Mesothelial cell of epicardium (in vitro differentiated cells): ENCODE measurements at places on chromosomes 4 and X. TPM values are rescaled to one million over a fixed set of nuclear protein-coding genes. Genes with fewer than 3 reads are reported as not detected.

DNA sequence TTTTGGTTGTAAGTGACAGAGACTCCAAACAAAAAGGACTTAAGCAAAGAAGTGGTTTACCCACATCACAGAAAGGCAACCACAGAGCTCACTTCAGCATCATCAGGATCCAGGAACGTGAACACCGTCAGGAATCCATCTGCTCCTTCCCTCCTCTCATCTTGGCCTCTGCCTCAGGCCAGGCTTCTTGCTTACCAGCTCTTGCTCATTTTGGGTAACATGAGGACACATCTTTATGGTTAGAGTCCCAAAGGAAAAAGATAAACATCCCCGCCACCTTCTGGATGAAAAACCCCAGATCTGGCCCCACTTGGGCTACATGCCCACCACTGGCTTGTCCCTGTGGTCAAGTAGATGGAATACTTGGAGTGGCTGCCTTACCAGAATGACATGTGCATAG lies 176.8 kb upstream of the RPL34 start:
- DNase-seq, result no peak

DNA sequence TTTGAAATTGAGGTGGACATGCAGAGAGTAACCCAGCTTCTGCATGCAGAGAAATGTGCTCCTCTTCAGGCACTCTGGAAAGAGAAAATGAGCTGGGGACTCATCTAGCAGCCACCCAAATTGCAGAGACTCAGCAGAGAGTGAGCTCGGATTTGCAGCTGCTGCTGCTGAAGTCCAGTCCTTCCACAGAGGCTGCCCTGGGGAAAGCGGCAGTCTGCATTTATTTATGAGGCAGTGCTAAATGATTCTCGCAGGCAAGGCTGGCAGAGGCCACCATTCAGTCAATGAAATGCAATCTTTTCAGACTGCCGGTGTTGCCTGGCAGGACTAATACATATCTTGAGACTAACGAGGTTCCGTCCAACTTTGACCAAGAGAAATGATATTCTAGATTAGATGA lies 404.8 kb downstream of the NLGN4X start:
- no peak for DNase-seq

DNA sequence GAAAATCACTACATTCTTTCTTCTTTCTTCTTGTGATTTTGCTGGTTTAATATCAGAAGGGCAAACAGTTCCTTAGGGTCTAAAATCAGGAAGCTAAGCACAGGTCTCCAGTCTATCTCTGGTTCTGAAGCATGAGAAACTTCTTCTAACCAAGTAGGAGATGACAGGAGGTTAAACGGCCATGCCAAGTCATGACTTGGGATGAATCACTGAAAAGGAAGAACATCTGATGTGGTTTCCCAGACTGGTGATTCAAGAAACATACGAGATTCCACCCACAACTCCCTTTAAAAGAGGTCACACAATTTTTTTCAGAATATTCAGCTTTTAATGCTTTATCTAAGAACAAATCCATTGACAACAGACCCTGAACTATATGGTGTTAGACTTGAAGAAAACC lies 684.0 kb upstream of the PRKX start:
- DNase-seq, result no peak

GRCh38 chr4:112213091-112213490 lies 18.5 kb upstream of the AP1AR start:
- DNase-seq, result no peak

- DNase-seq, result no peak
Observed at GRCh38 chr4:11183356-11183740, 245.3 kb downstream of the HS3ST1 start.

DNA sequence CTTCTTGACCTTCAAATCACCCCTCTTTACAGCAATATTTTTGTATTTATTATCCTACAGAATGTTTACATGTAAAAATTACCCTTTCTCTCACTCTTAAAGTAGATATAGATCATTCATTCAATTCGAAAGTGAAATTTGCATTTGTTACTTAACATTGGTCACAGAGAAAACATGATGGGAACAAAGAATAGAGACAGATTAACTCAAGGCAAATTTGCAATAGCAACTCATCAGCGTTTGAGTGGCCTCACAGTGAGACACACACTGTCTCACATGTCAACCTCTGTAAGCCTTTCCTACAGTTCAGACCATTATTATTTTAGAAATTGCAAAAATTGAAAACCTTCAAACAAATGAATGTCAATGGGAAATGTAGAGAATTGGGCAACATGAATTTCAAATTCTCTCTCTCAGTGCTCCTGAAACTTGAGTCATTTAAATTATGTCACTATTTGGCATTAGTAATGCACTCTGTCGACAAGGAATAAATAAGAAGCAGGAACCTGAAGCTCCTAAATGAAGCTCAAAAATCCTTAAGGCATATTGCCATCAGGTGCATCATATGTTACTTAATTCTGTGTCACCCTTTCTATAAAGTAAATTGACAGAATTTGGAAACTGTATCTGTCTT lies 148.3 kb upstream of the ANXA10 start:
- no peak for DNase-seq

- no peak for DNase-seq
Observed at GRCh38 chrX:136825771-136826170, 45.0 kb upstream of the ARHGEF6 start.

DNA sequence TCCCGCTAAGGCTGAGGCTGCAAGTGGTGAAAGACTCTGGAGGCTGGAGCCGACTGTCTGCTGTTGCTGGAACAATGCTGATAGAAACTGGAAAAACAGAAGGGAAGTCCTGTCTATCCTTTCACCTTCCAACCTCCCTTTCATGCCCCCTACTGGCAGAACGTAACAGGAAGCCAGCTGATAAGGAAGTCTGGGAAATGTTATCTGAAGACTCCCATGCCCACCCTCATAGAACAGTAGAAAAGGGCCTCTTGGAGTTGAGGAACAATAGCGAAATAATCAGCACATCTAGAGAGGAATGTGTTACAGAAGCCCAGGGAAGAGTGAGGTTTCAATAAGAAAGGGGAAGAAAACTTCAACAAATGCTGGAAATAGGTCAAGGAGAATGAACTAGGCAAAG lies 117.1 kb upstream of the DKK2 start:
- no peak for DNase-seq

Gene TBX22
- total RNA-seq, result 0.09 TPM in 1 of 3 replicates, not detected in the others

Gene PNMA5
- not detected in 3 replicates for total RNA-seq

Gene MORF4L2
- 372 to 379 TPM (median 373 TPM) in 3 replicates for total RNA-seq
